Occipital lobe (tissue), 3 donors: ENCODE measurements at places on chromosomes 7 and 10. TPM values are rescaled to one million over a fixed set of nuclear protein-coding genes. Genes with fewer than 3 reads are reported as not detected.

DNA sequence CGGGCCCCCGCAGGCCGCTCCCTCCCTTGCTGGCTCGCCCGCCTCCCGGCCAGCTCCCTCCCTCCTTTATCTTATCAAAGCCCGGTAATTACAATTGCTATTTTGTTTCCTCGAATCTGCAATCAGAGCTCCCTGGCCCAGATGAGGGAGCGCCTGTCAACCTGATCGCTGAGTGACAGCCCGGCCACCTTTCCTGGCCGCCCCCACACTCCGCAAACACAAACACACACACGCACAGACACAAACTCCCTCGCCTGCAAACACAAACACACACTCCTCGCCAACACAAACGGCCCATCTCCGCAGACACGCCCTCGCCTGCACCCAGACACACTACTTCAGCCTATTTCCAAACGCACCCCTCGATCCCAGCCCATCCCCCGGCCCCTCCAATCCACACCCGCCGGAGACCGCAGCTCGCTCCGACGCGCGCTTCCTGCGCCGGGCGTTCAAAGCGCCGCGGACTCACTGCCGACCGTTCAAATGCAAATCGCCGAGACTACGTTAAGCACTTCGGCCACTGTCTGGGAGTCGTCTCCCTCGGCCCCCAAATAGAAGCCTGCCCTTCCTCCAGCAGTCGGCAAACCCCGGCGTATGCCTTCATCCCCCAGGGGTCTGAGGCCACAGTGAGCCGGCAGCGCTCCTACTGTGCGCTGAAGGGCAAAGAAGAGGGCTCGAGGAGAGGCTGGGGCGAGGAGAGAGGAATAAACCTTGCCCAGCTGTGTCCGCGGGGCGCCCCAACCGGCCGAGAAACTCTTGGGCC is 3.0 kb upstream of the FGF8 start:
- no peak for DNase-seq

GRCh38 chr10:53111529-53111928 is 338.9 kb upstream of the MBL2 start:
- DNase-seq = no peak

GRCh38 chr7:27151931-27152815 is at the start of gene HOXA3:
Gene HOXA3 (minus strand): TSS chr7:27152583. CDS start chr7:27110640, 41,943 bp downstream.
- DNase-seq = no peak

- no peak for DNase-seq
Observed at GRCh38 chr7:108014747-108015682, 12.1 kb upstream of the LAMB1 start.

- DNase-seq = no peak
Observed at GRCh38 chr7:29287366-29287765, 92.8 kb downstream of the CHN2 start.

GRCh38 chr10:14822879-14823755 is 14.7 kb downstream of the CDNF start:
- DNase-seq = no peak

DNA sequence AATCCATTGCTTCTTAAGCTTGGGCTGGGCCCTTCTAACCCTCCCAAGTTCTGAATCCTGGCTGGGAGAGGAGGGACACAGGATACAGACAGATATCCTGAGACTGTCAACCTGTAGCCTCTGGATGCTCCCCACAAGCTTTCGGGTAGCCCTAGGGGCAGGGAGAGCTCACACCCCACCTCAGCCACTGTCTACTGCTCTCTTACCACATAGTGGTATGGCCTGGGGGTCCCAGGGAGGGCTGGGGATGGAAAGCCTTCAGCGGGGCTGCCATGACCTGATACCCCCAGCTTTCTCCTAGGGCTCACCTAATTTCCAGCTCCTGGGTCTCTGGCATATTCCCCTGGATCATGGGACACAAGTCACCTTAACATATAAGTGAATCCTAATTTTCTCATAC is 25.1 kb downstream of the CRHR2 start:
- no peak for DNase-seq

DNA sequence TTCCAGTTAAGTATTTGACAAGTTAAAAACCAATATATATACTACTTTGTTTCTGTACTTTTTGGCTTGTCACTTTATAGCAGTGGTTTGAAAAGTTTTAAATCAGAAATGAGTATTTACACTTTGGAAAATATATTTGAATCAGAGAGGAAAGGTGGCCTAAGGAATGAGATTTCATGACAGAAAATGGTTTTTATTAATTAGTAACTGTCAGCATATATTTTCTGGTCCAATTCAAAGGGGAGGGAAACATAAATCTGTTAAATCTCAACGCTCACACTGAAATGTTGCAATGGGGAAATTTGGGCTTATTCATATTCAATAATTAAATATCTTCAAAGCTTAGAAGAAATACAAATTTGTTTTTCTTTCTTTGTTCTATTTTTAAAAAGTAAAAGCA is 100.1 kb downstream of the GRB10 start:
- no peak for DNase-seq

GRCh38 chr10:88178758-88179157 is 315.3 kb downstream of the PTEN start:
- DNase-seq = no peak

- DNase-seq = no peak
Observed at GRCh38 chr7:158924956-158925355, 68.6 kb downstream of the DYNC2I1 start.

DNA sequence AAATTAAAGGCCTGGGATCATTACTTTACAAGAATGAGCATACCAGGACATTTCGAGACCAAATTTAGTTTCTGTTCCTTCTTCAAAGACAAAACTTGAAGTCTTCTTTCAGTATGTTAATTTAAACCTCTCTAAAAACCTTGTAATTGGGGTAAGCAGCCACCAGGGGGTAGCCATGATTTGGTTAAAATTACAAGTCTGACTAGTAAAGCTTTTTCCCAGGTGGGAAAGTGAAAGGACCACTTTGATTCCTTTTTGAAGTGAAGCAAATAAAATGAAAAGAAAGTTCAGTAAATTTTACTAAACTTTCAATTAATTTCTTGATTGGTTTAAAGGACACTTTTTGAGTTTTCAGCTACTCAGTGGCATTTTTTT is 294.3 kb downstream of the BBS9 start:
- no peak for DNase-seq

The ECHDC3 gene
- 5.6 TPM for total RNA-seq

The CDHR3 gene
- total RNA-seq = 16.1 TPM

The MKX gene
- total RNA-seq = 0.94 TPM

The TMEM130 gene
- 3.6 TPM for total RNA-seq

The MRPS33 gene
- 12.6 TPM for total RNA-seq

The CYP2C9 gene
- total RNA-seq = not detected
